ENCODE measurements at places on chromosomes 1 and 21. TPM values are rescaled to one million over a fixed set of nuclear protein-coding genes. Genes with fewer than 3 reads are reported as not detected.

DCDC2B gene
- not detected for total RNA-seq

DNA sequence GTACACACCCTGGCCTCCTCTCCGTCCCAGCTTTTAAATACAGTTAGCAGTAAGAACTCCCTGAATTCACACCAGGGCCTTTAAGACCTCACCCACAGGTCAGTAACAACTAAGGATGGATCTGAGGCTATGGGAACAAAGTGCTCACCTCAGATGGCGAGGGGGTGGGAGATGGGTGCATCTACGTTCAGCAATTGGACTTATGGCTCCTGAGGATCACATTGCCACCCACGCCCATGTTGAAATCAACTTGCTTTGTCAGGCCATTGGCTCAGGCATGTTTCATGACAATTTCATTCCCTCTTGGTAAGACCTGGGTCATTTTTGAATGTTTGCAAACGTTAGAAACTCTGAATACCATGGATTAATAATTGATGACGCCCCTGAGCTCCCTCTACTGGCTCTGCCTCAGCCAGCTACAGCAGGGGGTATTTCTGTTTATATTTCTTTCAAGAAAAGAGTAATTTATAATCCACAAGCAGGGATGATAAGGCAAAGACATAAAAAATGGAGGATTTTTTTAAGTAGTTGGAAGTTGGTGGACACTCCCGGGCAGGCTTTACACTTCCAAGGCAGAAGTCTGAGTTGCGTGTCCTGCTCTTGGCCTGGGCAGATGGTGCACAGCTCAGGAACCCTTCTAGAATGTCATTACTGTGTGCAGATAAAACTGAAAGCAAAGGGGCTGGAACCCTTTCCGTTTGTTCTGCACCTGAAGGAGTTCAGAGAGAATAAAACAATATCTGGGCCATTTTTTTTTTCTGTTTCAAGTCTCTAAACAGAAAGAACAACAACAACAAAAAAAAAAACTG, 13.7 kb upstream of the LBR start:
- DNase-seq, result no peak

BSND gene
- not detected for total RNA-seq

DNA sequence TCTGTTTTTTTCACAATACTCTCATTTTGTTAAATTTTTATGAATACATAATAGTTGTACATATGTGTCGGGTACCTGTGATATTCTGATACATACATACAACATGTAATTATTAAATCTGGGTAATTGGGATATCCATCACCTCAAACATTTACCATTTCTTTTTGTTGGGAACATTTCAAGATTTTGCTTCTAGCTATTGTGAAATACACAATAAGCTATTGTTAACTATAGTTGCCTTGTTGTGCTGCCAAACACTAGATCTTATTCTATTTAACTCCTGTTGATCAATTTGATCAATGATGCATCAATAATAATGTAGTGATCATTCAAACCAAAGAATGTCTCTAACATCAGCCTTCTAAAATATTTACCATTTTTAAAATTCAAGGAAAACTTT, 234.6 kb upstream of the NR5A2 start:
- DNase-seq, result no peak

DNA sequence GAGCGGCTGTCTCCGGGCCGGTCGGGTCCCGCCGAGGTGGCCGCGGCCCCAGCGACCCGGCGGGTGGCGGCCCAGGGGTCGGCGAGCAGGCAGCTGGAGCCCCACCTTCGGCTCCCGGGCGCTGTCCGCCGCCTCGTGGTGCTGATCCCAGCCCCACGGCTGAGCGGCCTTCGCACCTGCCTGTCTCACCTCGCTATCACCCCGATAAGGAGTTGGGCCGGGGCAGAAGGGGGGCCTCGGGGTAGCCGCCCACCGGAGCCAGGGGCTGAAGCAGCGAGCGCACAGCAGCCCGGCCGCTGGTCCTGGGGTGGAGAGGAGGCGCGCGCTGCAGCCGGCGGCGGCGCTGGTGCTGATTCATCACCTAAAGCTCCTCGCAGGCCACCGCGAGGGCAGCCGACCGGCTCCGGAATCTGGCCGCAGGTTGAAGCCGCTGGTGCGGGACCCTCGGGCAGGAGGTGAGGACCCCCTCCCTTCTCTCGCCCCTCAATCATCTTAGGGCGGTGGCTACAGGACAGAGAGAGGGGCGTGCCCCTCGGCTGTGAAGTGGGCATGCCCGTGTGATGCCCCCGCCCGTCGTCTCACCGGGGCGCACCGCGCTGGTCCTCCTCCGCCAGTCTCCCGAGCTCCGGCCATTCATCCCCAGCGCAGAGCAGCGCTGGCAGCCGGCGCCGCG, 575 bp downstream of the TRIM67 start:
- peak; percentile 39 for DNase-seq

DNA sequence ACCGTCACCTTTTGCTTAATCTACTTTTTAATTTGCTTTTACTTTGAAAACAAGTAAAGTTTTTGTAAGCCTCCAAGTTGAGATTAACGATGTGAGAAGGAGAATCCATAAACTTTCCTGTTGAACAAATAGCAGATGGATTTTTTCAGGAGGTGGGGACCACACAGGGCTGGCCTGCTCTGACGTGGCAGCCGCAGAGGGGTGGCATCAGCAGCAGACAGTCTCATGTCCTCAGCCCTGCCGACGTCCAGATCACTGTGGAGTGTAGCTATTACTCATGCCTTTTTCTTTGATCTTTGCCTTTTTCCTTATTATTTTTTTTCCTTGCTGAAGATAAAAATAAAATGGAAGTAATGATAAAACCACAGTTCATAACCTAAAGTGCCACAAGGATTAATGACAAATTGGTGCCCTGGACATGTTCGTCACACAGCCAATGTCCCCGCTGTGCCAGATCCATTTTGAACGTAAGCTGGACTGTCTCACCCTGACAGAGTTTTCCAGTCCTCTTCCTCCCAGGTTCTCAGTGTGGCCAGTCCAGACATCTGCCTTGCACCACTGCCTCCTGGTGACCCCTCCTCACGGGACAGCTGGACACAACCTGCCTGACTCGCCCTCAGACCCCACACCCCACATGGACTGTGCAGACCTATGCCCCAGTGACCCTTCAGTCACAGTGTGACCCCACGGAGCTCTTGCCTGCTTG, 15.4 kb upstream of the ZBTB21 start:
- DNase-seq, result peak; percentile 11

GRCh38 chr1:145740269-145740668, 21.0 kb downstream of the CD160 start:
- no peak for DNase-seq

CFHR3 gene
- total RNA-seq, result not detected

ANGPTL3 gene
- total RNA-seq, result not detected

TRNP1 gene
- 1.4 TPM for total RNA-seq

- DNase-seq, result no peak
These were observed 48.9 kb downstream of the PSMG1 start for GRCh38 chr21:39134288-39134810.

DNA sequence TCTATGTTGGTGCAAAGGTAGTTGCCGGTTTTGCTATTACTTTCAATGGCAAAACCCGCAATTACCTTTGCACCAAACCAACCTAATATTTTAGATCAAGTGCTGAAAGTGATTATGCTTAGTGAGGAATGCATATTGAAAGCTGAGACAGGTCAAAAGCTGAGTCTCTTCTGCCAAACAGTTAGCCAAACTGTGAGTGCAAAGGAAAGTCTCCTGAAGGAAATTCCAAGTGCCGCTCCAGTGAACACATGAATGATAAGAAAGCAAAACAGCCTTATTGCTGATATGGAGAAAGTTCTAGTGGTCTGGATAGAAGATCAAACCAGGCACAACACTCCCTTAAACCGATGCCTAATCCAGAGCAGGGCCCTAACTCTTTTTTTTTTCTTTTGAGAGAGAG, 83.1 kb upstream of the ERRFI1 start:
- DNase-seq, result no peak

- peak; percentile 35 for DNase-seq
These were observed 742 bp upstream of the HSPA13 start for GRCh38 chr21:14383596-14384180.

TSSK3 gene
- total RNA-seq, result 0.26 TPM

- DNase-seq, result peak; percentile 10
These were observed 112.7 kb upstream of the COA6 start for GRCh38 chr1:234260578-234260977.

DNA sequence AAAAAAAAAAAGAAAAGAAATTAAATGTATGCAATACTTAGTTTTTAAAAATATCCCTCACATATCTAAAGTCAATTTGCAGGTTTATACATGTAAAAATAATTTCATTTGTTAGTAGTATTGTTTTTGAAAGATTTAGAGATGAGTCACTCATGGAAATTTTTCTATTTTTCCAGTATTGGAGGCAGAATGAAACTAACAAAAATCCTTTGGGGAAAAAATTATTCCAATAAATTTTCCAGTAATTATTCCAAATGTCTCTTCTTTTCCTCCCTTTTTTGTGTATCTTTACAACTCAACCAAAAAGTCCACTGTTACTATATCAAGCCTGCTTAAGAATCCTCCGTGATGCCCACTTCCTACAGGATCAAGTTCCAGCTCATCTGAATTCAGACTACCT, 29.9 kb downstream of the MPZL1 start:
- DNase-seq, result no peak

- DNase-seq, result no peak
These were observed 48.9 kb downstream of the KIAA1614 start for GRCh38 chr1:180961622-180962021.

GRCh38 chr1:201883786-201884185, 4.9 kb upstream of the SHISA4 start:
- no peak for DNase-seq

LRRIQ3 gene
- total RNA-seq, result 0.51 TPM

DNA sequence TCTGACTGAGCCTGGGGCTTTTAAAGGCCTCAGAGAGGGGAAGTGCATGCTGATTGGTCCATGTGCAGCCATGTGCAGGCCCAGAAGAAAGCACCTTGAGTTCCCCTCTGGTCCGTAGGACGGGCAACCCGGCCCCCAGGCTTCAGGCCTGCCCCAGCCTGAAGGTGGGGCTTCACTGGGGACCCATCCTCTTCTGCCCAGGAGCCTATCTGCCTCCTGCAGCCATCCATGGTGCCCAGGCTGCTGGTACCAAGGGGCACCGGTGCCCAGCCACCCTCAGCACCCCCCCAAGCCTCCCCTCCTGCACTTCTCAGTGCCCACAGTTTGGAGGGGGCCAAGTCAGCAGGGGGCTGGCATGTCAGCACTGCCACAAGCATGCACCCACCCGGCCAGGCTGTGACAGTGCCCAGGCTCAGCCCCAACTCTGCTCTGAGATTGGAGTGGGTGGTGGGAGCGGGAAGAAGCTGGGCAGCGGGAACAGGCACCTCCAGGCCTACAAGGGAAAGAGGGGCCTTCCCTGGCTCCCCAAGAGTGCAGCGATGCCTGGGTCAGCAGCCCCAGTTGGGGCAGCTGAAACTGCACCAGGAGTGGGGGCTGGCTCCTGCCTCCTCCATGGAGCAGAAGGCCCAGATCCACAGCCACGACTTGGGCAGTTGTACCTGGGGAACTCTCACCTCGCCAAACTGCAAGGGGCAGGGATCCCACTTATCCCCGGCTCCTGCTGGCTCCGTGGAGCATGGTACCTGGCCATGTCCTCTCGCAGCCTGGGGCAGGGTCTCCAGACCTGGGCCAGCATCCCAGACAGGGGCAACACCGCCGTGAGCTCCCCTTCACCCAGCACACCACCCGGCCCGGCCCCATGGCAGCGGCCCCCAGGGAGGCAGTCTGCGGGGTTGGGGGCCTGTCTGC, 11.7 kb downstream of the COL6A2 start:
- no peak for DNase-seq

DNA sequence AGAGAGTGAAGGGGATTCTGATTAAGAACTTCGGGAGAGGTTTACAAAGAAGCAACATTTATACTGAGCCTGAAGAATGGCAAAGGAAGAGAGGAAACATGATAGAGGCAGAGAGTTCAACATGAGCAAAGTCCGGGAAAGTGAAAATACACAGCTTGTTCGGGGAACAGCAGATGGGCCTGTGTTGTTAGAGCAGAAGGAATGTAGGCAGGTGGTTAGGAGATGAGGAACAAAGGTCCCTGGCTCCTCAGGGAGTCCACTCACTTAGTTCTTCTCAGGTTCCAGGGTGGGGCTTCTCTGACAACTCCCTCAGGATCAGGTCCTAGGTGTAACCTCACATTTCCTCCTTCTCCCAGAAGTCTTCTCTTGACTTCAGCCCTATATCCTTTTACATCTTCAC, 5.1 kb upstream of the ZNF326 start:
- no peak for DNase-seq

WNT3A gene
- total RNA-seq, result not detected

GRCh38 chr1:37602750-37603694, 7.3 kb upstream of the GNL2 start:
- peak; percentile 26 for DNase-seq

DNA sequence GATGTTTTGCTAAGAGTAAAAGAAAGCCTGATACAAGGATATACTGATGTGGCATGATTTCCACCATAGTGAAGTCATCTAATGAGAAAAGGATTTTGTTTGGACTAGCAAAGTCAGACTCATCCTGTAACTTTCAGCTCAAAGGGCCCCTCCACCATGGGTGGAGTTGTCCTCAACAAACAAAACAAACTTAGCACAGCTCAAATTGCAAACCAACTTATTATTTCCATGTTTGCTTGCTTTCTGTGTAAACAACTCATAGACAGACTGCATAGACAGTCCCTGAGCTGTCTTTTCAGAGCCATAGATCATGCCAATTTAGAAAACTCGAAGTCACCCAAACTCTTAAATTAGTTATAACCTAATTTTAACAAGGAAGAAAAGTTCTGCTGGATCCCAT, 69.4 kb upstream of the VAV3 start:
- no peak for DNase-seq

DNA sequence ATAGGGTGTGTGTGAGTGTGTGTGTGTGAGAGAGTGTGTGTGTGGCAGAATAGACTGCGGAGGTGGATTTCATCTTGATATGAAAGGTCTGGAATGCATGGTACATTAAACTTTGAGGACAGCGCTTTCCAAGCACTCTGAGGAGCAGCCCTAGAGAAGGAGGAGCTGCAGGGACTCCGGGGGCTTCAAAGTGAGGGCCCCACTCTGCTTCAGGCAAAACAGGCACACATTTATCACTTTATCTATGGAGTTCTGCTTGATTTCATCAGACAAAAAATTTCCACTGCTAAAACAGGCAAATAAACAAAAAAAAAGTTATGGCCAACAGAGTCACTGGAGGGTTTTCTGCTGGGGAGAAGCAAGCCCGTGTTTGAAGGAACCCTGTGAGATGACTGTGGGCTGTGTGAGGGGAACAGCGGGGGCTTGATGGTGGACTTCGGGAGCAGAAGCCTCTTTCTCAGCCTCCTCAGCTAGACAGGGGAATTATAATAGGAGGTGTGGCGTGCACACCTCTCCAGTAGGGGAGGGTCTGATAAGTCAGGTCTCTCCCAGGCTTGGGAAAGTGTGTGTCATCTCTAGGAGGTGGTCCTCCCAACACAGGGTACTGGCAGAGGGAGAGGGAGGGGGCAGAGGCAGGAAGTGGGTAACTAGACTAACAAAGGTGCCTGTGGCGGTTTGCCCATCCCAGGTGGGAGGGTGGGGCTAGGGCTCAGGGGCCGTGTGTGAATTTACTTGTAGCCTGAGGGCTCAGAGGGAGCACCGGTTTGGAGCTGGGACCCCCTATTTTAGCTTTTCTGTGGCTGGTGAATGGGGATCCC, 18.3 kb upstream of the HDAC1 start:
- DNase-seq, result no peak

All from dermis microvascular lymphatic vessel endothelial cell (primary cell).